ENCODE measurements at places on chromosomes 2 and 18. TPM values are rescaled to one million over a fixed set of nuclear protein-coding genes. Genes with fewer than 3 reads are reported as not detected.

The SLC9A4 gene
- not detected for polyA plus RNA-seq

The LRRTM4 gene
- 0.03 TPM for polyA plus RNA-seq

DNA sequence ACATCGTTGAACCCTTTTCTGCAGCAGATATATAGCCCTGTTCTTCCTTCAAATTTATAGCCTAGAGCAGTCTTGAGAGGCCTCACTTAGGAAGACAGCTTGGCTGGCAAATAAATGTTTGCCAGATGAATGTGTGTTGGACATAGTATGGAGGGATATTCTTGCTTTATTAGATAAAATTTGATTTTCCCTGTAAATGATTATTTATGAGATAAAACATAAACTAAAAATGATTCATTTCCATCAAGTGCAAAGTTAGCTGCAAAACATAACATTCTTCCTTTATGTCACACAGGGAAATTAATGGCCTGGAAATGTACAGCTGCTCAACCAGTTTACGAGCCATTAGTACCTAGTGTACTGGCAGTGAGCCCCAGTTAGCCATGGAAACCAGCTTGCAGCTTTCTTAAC lies 82.5 kb downstream of the LIMS1 start:
- H3K4me3 ChIP-seq, result no peak overlapping the region
- H3K4me1 ChIP-seq, result peaks cover 55% of the 10 kb centered on the region
- no peak for DNase-seq
- H3K27me3 ChIP-seq, result no peaks in the 10 kb centered on the region

GRCh38 chr2:43851011-43851980 lies 12.5 kb downstream of the ABCG8 start:
- no peaks in the 10 kb centered on the region for H3K36me3 ChIP-seq
- no peaks in the 10 kb centered on the region for H3K27me3 ChIP-seq
- H3K4me3 ChIP-seq, result no peak overlapping the region
- no peak overlapping the region for H3K27ac ChIP-seq

DNA sequence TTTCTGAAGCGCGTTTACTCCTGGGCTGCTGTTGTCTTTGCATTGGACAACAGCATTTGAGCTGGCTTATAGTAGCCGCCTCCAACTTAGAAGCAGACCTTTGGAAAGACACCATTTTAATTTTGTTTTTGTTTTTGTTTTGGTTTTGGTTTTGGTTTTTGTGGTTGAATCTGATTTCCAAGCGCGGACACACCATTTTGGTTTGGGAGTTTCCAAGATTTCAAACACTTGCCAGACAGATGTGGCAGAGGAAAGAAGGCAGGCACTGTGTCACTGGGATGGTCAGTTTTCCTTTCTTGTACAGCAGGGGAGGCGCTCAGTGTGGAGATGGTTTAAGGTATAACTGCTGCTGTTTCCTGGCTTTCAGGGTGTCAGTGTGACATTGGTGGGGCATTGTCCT lies 126.8 kb downstream of the LAMA3 start:
- H3K27me3 ChIP-seq, result no peaks in the 10 kb centered on the region
- no peak overlapping the region for H3K27ac ChIP-seq
- no peaks in the 10 kb centered on the region for H3K36me3 ChIP-seq
- DNase-seq, result no peak
- no peaks in the 10 kb centered on the region for H3K4me1 ChIP-seq

DNA sequence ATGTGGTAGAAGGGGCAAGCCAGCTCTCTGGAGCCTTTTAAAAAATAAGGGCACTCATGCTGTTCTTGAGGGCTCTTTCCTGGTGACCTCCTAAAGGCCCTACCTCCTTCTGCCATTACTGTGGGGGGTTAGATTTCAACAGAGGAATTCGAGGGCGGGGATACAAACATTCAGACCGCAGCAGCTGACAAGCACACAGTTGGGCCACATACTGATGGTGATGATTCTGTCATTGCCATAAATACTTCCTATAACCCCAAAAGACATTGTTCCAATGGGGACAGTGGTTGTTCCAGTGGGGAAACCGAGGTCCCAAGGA lies 67.0 kb downstream of the TSHZ1 start:
- peaks cover 5% of the 10 kb centered on the region for H3K36me3 ChIP-seq
- DNase-seq, result no peak
- H3K4me1 ChIP-seq, result no peaks in the 10 kb centered on the region
- H3K27me3 ChIP-seq, result no peaks in the 10 kb centered on the region
- no peak overlapping the region for H3K27ac ChIP-seq

GRCh38 chr2:118806797-118807667 lies 40.4 kb downstream of the EN1 start:
- H3K4me1 ChIP-seq, result peaks cover 9% of the 10 kb centered on the region
- no peak for DNase-seq
- H3K27ac ChIP-seq, result no peak overlapping the region
- H3K4me3 ChIP-seq, result no peak overlapping the region

The C2orf42 gene
- 9.7 TPM for polyA plus RNA-seq

DNA sequence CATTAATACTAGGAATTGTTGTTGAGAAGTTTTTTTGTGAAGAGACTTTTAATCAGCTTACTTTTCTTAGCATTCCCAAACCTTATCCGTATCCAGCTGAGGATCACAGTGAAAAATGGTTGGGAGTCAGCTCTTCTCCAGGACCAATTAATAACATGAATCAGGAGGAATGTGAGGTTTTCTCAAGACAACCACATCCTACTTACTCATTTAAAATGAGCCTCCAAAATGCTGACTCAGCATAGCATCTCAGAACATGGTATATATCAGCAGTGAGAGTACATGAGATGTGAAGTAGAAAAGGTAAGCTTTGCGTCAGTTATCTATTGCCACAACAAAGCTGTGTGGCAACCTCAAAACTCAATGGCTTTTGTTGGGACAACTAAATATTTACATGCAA lies 140.3 kb downstream of the NRP2 start:
- peaks cover 17% of the 10 kb centered on the region for H3K27me3 ChIP-seq
- no peaks in the 10 kb centered on the region for H3K4me1 ChIP-seq
- no peaks in the 10 kb centered on the region for H3K36me3 ChIP-seq
- H3K27ac ChIP-seq, result no peak overlapping the region
